ENCODE measurements at places on chromosomes 16 and 17. TPM values are rescaled to one million over a fixed set of nuclear protein-coding genes. Genes with fewer than 3 reads are reported as not detected.

DNA sequence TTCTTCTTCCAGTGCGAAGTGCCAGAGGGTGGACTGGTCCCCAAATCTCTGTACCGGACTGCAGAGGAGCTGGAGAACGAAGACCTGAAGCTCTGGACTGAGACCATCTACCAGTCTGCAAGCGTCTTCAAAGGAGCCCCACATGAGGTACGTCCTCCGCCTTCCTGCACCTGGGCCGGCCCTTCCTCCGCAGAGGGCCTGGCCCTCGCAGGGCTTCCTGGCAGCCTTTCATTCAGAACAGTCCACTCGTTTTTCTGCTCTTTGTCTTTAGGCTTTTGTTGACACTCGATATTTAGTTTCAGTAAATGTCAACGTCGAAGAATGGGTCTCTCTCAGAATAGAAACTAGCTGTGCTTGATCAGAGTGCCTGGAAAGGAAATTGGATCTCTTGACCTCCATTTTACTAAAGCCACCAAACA, 68.6 kb downstream of the SEC14L1 start:
- DNase-seq, result no peak

GRCh38 chr17:62179525-62180161, 114.6 kb upstream of the MED13 start:
- peak; percentile 5 for DNase-seq

- no peak for DNase-seq
Observed at GRCh38 chr17:3970668-3971067, 6.4 kb upstream of the ATP2A3 start.

DNA sequence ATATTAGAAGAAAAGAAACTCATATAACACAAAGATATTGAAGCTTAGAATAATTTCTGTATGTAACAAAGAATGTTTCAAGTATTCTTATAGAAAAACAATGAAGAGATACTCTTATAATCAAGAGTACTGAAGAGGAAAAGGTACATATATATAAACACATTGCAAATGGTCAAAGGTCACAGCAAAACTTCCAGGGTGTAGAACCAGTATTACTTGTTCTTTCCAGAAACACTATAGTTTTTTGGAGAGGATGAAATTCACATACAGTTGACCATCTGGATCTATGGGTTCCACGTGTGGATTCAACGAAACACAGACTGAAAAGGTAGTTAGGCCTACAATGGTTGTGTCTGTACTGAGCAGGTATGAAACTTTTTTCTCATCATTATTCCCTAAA, 22.6 kb downstream of the PRPSAP1 start:
- DNase-seq, result no peak

MFSD11 gene
- total RNA-seq, result 33.7 TPM

GRCh38 chr17:73827627-73828291, 183.5 kb upstream of the SDK2 start:
- DNase-seq, result no peak

- DNase-seq, result no peak
Observed at GRCh38 chr17:72173499-72174116, 52.8 kb downstream of the SOX9 start.

Measured in lower leg skin (tissue), 4 donors.